ENCODE measurements at places on chromosomes 4 and X.

DNA sequence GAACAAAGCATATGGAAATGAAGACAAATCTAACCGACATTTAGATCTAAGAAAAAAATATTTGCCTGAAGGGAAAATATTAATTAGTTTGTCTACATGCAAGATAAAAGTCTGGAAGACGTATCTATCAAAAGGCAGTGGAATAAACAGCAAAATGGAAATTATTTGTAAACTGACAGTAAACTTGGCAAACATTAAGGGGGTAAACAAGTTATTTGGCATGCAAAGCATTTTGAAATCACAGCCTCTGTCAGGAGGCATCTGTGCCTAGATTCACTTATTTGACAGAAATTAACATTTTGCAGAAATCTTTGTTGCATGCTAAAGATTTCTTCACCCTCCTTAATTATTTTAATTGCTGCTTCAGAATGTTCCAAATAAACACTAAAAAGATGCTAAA is 1065.8 kb upstream of the POU3F4 start:
- ATAC-seq = no peak

- ATAC-seq = no peak
Observed at GRCh38 chr4:156732634-156733033, 239.0 kb downstream of the PDGFC start.

- no peak for ATAC-seq
Observed at GRCh38 chrX:95059909-95060308, 1385.9 kb downstream of the FAM133A start.

DNA sequence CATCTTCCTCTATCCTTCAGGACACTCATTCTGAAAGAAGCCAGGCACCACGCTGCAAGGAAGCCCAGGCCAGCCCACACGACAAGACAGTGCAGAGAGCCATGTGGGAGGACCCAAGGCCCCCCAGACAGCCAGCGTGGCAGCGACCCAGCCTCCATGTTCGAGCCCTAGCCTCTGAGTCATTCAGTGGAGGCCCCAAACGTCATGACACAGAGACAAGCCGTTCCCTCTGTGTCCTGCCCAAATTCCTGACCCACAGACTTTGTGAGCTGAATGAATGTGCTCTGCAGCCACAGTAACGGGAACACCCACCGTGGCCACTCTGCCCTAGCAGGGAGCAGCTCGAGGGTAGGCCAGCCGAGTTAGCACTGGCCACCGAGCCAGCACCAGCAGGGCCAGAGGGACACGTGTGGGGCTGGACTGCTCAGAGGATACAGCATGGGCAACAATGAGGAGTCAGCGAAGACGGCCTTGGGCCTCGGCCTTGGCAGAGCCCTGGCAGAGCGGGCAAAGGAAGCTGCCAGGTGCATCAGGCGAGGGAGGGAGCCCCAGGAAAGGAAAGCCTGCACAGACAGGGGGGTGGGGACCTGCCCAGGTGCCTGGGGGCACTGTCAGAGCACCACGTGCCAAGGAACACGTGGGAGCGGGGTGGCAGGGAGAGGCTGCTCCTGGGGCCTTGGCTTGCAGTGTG is 8.6 kb downstream of the BLOC1S4 start:
- no peak for ATAC-seq

DNA sequence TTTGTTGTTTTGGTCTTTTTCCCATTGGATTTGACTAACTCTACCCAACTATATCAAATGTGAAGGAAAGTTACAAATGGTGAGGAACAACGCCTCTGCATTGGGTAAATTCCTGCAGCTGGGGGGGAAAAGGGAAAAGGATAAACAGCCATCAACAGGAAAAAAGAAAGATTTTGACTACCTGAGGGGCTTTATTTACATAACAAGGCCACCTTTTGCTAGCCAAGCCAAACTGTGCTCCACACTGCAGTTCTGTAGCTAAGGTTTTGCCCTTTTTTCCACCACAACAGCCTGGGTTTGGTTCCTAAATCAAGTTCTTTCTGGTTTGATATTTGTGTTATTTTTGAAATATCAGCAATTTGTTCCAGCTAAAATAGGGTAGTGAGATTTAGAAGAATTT is 40.8 kb downstream of the RHOXF2B start:
- no peak for ATAC-seq

- no peak for ATAC-seq
Observed at GRCh38 chr4:123291329-123291728, 105.3 kb upstream of the SPRY1 start.

DNA sequence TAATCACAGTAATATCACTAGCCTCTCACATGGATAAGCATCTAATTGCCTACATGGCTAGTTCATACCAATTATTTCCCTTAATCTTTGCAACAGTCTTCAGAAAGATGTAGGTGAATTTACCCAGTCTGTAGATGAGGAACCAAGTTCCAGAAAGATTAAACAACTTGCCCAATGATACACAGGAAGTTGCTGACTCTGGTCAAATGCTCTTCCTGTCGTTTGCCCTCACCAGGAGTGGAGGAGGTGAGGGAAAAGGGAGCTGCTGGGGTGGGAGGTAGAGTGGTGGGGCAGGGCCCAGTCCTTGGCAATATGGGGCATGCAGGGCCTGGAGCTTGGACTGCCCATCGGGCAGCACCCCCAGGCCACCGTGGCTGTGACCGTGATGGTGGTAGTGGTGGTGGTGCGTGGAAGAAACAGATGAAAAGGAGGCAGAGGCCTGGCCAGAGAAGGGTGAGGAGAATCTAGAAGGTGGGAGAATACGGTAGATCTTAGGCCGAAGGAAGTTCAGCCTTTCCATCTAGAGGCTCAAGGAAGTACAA is 2.3 kb upstream of the KDM5C start:
- ATAC-seq = no peak

DNA sequence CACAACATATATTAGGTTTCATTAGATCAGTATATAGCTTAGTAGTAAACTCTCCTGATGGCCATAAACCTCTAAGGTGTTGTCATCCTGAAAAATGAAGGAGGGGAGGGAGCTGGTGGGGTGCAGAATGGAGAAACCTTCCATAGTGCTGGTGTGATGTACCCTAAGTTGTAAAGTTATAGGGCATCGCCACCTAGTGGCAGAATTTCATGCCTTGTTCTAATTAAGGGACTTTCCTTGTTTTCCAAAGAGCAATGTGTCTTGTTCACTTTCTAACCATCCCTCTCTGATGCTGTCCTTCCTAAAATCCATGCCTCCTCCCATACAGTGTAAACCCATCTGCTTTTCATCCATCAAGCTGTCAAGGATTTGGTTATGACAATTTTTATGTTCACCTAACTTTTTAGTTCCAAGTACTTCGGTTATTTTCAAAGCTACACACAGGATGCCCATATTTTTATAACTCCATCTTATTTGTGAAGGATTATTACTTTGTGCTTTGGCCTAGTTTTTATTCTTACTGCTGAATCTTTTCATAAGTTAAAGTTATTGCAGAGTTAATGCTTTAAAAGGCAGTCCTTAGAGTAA is 4.5 kb downstream of the NBDY start:
- peak; percentile 41 for ATAC-seq

GRCh38 chr4:108730579-108730978 is 32.3 kb downstream of the ETNPPL start:
- no peak for ATAC-seq

All from activated CD4-positive, CD25-positive, alpha-beta regulatory T cell treated with anti-CD3 and anti-CD28 coated beads, Interleukin-2, amount 50 U/mL, for 24 hours (primary cell).